A549 treated with Hydrocortisone at 1 μM for 4 hours (cell line): ENCODE measurements at places on chromosomes 7 and 10. TPM values are rescaled to one million over a fixed set of nuclear protein-coding genes. Genes with fewer than 3 reads are reported as not detected.

ASB10 gene
- not detected in 5 replicates for total RNA-seq

MACC1 gene
- total RNA-seq: not detected in 5 replicates

OGDHL gene
- total RNA-seq: 0.22 to 0.40 TPM (median 0.29 TPM) in 5 replicates

ZNF438 gene
- 1.6 to 1.9 TPM (median 1.7 TPM) in 5 replicates for total RNA-seq

FGFR2 gene
- total RNA-seq: 0.28 to 0.60 TPM (median 0.43 TPM) in 5 replicates

RPEL1 gene
- total RNA-seq: 0.06 TPM in 1 of 5 replicates, not detected in the others

DPYSL4 gene
- total RNA-seq: 16.8 to 20.1 TPM (median 19.7 TPM) in 5 replicates

GLI3 gene
- 0.07 to 0.25 TPM (median 0.13 TPM) in 5 replicates for total RNA-seq

ZNF239 gene
- total RNA-seq: 1.7 to 2.7 TPM (median 2.4 TPM) in 5 replicates

CPED1 gene
- 0.03 to 0.10 TPM (median 0.05 TPM) in 3 of 5 replicates, not detected in the others for total RNA-seq

IDI2 gene
- total RNA-seq: 0.06 TPM in 1 of 5 replicates, not detected in the others

MALRD1 gene
- not detected in 5 replicates for total RNA-seq

CFAP69 gene
- 1.4 to 2.0 TPM (median 1.7 TPM) in 5 replicates for total RNA-seq

GIMAP8 gene
- not detected in 5 replicates for total RNA-seq

TPK1 gene
- total RNA-seq: 2.3 to 3.6 TPM (median 3.1 TPM) in 5 replicates

LRRC61 gene
- total RNA-seq: 0.07 to 0.21 TPM (median 0.11 TPM) in 5 replicates

TCF7L2 gene
- 17.0 to 19.7 TPM (median 18.1 TPM) in 5 replicates for total RNA-seq

UTF1 gene
- 0.10 TPM in 1 of 5 replicates, not detected in the others for total RNA-seq

LHPP gene
- 11.6 to 12.8 TPM (median 12.0 TPM) in 5 replicates for total RNA-seq

SPDYE9 gene
- not detected in 5 replicates for total RNA-seq

PPA1 gene
- 222 to 285 TPM (median 235 TPM) in 5 replicates for total RNA-seq

BMS1 gene
- total RNA-seq: 21.3 to 31.1 TPM (median 21.5 TPM) in 5 replicates

COL28A1 gene
- total RNA-seq: 0.43 to 0.97 TPM (median 0.67 TPM) in 5 replicates

WNT2 gene
- 0.02 TPM in 1 of 5 replicates, not detected in the others for total RNA-seq

MCM10 gene
- total RNA-seq: 19.7 to 26.7 TPM (median 21.8 TPM) in 5 replicates

TMEM270 gene
- 0.10 to 0.28 TPM (median 0.13 TPM) in 3 of 5 replicates, not detected in the others for total RNA-seq

STEAP2 gene
- total RNA-seq: 3.0 to 4.9 TPM (median 4.4 TPM) in 5 replicates
